ENCODE measurements at places on chromosomes 7 and 10. TPM values are rescaled to one million over a fixed set of nuclear protein-coding genes. Genes with fewer than 3 reads are reported as not detected.

The PGAM1 gene
- 979 TPM for total RNA-seq

The REPIN1 gene
- total RNA-seq, result 67.4 TPM

The GIMAP1 gene
- 4.9 TPM for total RNA-seq

GRCh38 chr10:24382045-24382444 is 173.1 kb downstream of the KIAA1217 start:
- H3K27me3 ChIP-seq, result peaks cover 3% of the 10 kb centered on the region
- H3K36me3 ChIP-seq, result peaks cover 2% of the 10 kb centered on the region
- H3K27ac ChIP-seq, result peak overlapping the region; percentile 67
- H3K4me1 ChIP-seq, result peaks cover 45% of the 10 kb centered on the region
- no peak overlapping the region for H3K4me3 ChIP-seq

The PRLHR gene
- not detected for total RNA-seq

DNA sequence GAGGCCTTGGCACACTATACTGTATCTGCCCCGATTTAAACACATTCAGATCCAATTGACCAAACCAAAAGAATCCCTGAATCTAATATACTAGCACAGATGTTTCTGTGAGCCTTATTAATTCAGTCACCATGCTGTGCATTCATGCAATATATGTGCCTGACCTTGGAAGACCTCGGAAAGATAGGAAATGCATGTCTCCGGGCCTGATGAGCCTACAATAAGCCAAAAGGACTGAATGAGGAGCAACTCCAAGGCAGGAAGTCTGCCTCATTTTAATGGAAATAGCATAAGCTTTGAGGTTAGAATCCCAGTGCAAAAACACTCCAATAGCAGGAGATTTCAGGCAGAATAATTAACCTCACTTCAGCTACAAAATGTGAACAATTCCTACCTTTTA is 316.7 kb downstream of the LRRTM3 start:
- H3K27me3 ChIP-seq, result no peaks in the 10 kb centered on the region
- H3K4me3 ChIP-seq, result no peak overlapping the region
- no peak for DNase-seq
- no peak overlapping the region for H3K27ac ChIP-seq

- no peaks in the 10 kb centered on the region for H3K27me3 ChIP-seq
- H3K27ac ChIP-seq, result no peak overlapping the region
- DNase-seq, result no peak
- no peak overlapping the region for H3K4me3 ChIP-seq
These were observed 33.1 kb downstream of the RCC1L start for GRCh38 chr7:75040512-75040911.

DNA sequence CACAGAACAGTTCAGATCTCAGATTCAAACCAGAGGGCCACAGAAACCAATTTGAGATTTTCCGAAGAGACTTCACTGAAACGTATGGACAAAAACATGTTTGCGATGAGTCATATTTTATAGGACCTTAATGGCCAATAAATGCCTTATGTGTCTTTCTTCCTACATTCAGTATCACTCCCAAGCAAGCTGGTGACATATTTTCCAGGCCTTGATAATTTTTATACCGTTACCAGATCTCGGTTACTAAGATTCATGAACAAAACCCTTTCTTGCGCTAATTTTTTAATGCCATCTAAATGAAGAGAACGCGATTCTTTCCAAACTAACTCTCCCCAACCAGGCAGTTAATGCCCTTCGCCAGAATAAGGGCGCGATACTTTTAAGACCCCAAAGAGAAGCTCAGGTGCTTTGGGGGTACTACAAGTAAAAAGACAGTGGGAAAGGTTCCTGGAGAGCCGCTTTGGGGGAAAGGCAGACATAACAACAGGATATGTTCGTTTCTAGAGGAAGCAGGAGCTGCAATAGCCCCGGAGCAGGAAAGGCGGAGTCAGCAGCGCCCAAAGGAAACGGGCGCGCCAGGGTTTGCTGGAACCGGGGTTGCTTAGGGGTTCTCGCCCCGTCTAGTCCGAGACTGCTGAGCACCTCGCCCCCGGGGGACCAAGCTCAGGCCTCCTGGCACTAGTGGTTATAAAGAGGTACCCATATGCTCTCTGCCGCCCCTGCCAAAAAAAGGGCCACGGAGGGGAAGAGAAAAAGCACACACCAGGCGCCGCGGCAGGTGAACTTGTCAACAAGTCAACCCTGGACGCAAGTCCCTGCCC is 884 bp downstream of the ICA1 start:
- H3K27me3 ChIP-seq, result peaks cover 43% of the 10 kb centered on the region
- DNase-seq, result no peak
- H3K4me1 ChIP-seq, result peaks cover 9% of the 10 kb centered on the region

The EVX1 gene
- total RNA-seq, result not detected

GRCh38 chr7:73983437-73984164 is 44.4 kb upstream of the ELN start:
- no peak for DNase-seq
- H3K4me1 ChIP-seq, result no peaks in the 10 kb centered on the region
- H3K27me3 ChIP-seq, result peaks cover 6% of the 10 kb centered on the region
- no peaks in the 10 kb centered on the region for H3K36me3 ChIP-seq

The WEE2 gene
- total RNA-seq, result 0.12 TPM

- no peak for DNase-seq
- H3K27ac ChIP-seq, result no peak overlapping the region
- H3K4me3 ChIP-seq, result no peak overlapping the region
- no peaks in the 10 kb centered on the region for H3K36me3 ChIP-seq
These were observed 218.7 kb downstream of the ABCA13 start for GRCh38 chr7:48389977-48390376.

GRCh38 chr10:130750441-130750840 is 561.1 kb downstream of the TCERG1L start:
- no peak overlapping the region for H3K4me3 ChIP-seq
- no peaks in the 10 kb centered on the region for H3K4me1 ChIP-seq
- H3K27ac ChIP-seq, result no peak overlapping the region
- no peak for DNase-seq

DNA sequence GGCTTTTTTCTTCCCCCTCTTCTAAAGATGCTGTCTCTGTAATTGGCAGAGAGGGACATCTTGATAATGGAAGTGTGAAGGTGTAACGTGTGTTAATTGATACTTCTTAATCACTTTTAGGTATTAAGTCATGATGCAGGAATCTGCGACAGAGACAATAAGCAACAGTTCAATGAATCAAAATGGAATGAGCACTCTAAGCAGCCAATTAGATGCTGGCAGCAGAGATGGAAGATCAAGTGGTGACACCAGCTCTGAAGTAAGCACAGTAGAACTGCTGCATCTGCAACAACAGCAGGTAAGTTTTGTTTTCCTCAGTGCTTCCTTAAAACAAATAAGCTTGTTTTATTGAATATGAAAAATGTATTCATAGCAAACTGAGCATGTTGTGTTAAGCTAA is 11.8 kb downstream of the FOXP2 start:
- H3K4me3 ChIP-seq, result no peak overlapping the region
- no peaks in the 10 kb centered on the region for H3K4me1 ChIP-seq
- no peak overlapping the region for H3K27ac ChIP-seq
- DNase-seq, result no peak
- no peaks in the 10 kb centered on the region for H3K27me3 ChIP-seq

GRCh38 chr7:82442492-82443035 is 1.0 kb downstream of the CACNA2D1 start:
- no peaks in the 10 kb centered on the region for H3K4me1 ChIP-seq
- H3K27me3 ChIP-seq, result peaks cover 36% of the 10 kb centered on the region
- H3K4me3 ChIP-seq, result no peak overlapping the region
- no peak for DNase-seq
- H3K27ac ChIP-seq, result no peak overlapping the region

DNA sequence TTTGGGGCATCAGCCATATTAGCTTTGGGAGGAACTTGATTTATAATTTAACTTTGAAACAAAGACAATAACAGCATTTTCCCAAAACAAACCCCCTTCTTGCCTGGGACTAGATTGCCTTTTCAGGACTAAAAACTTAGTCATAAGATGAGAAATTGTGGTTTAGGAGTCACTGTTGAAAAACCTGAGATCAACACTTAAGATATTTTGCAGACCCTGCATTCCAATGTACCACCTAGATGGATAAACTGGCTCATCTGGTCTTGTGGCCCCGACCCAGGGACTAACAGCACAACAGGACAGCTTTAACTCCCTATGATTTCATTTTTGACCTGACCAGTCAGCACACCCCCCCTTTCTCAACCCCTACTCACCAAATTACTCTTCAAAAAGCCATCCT is 1165.4 kb downstream of the XPNPEP1 start:
- H3K4me3 ChIP-seq, result no peak overlapping the region
- no peaks in the 10 kb centered on the region for H3K36me3 ChIP-seq
- H3K4me1 ChIP-seq, result no peaks in the 10 kb centered on the region
- no peak for DNase-seq

The KEL gene
- total RNA-seq, result not detected

The ZNF716 gene
- not detected for total RNA-seq

GRCh38 chr10:51567271-51567670 is 132.1 kb downstream of the CSTF2T start:
- H3K4me1 ChIP-seq, result no peaks in the 10 kb centered on the region
- H3K27ac ChIP-seq, result no peak overlapping the region
- H3K4me3 ChIP-seq, result no peak overlapping the region
- peaks cover 3% of the 10 kb centered on the region for H3K27me3 ChIP-seq

- DNase-seq, result no peak
- H3K4me1 ChIP-seq, result no peaks in the 10 kb centered on the region
- no peak overlapping the region for H3K4me3 ChIP-seq
These were observed 13.9 kb upstream of the ADO start for GRCh38 chr10:62790571-62790970.

The ZEB1 gene
- 79.8 TPM for total RNA-seq

The CDHR3 gene
- total RNA-seq, result 0.47 TPM

The CD36 gene
- not detected for total RNA-seq

The SPDYE2 gene
- not detected for total RNA-seq

The HOGA1 gene
- not detected for total RNA-seq

The UNCX gene
- not detected for total RNA-seq

The SPDYE8 gene
- not detected for total RNA-seq

GRCh38 chr10:58282615-58283014 is 13.7 kb downstream of the CISD1 start:
- H3K4me1 ChIP-seq, result peaks cover 35% of the 10 kb centered on the region
- peak overlapping the region; percentile 23 for H3K4me3 ChIP-seq
- peak; percentile 30 for DNase-seq
- peaks cover 18% of the 10 kb centered on the region for H3K36me3 ChIP-seq

The ELN gene
- total RNA-seq, result not detected

DNA sequence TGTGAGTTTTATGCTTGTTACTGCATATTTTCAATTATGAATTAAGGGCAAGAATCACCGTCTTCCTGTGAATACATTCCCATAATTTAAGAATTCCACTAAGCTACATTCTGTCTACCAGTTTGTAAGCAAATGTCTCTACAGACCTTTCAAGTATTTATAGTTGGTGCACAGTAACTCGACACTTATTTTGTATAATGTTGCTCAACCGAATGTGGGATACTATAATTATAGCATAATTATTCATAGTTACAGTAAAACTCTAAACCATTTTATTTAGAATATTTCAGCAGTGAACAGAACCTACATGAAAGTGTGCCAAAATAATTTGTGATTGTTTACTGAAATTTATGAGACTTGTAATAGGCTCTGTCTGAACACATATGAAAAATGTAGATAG is 17.3 kb upstream of the CUBN start:
- H3K27me3 ChIP-seq, result no peaks in the 10 kb centered on the region
- peaks cover 19% of the 10 kb centered on the region for H3K4me1 ChIP-seq
- H3K36me3 ChIP-seq, result peaks cover 2% of the 10 kb centered on the region
- H3K4me3 ChIP-seq, result no peak overlapping the region
- no peak overlapping the region for H3K27ac ChIP-seq
- DNase-seq, result no peak

- DNase-seq, result no peak
- H3K27me3 ChIP-seq, result peaks cover 5% of the 10 kb centered on the region
- no peak overlapping the region for H3K4me3 ChIP-seq
- no peak overlapping the region for H3K27ac ChIP-seq
These were observed 187.2 kb upstream of the CELF2 start for GRCh38 chr10:10830293-10830986.

GRCh38 chr7:92293896-92294590 is 48.3 kb downstream of the ANKIB1 start:
- peaks cover 18% of the 10 kb centered on the region for H3K4me1 ChIP-seq
- DNase-seq, result no peak
- H3K36me3 ChIP-seq, result peaks cover 11% of the 10 kb centered on the region
- H3K4me3 ChIP-seq, result no peak overlapping the region
- no peak overlapping the region for H3K27ac ChIP-seq

The C7orf33 gene
- total RNA-seq, result not detected

The OR13A1 gene
- total RNA-seq, result not detected

- H3K36me3 ChIP-seq, result no peaks in the 10 kb centered on the region
- H3K27ac ChIP-seq, result no peak overlapping the region
- no peak overlapping the region for H3K4me3 ChIP-seq
- H3K27me3 ChIP-seq, result peaks cover 36% of the 10 kb centered on the region
These were observed 15.3 kb downstream of the GPRIN2 start for GRCh38 chr10:46541017-46541661.

The SH2D4B gene
- total RNA-seq, result 0.18 TPM

The OPN1SW gene
- total RNA-seq, result not detected

The KCND2 gene
- total RNA-seq, result not detected

GRCh38 chr7:107920048-107920772 is 29.2 kb downstream of the DLD start:
- H3K4me3 ChIP-seq, result no peak overlapping the region
- no peak for DNase-seq
- H3K27me3 ChIP-seq, result no peaks in the 10 kb centered on the region
- H3K36me3 ChIP-seq, result peaks cover 72% of the 10 kb centered on the region
- H3K4me1 ChIP-seq, result peaks cover 51% of the 10 kb centered on the region

The ABCB1 gene
- total RNA-seq, result 3.3 TPM

The DGKB gene
- not detected for total RNA-seq

DNA sequence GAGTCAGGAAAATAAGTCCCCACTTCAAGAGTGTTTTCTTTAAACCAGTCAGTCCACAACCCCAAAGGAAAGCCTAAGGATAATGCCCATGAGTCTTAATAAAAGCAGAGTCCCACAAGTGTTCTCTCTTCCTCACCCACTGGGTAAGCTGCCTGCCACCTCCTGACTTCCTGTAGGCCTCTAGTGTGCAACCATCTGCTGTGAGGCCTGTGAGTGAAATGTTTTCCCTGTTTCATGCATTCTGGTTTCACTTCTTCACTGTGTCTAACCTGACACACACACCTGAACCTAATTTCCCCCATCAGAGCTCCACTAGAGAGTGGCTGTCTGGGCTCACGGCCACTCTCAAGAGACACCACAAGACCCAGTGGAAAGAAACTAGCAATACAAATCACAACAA is 38.9 kb upstream of the GDF10 start:
- peak overlapping the region; percentile 93 for H3K27ac ChIP-seq
- H3K4me3 ChIP-seq, result peak overlapping the region; percentile 45
- peaks cover 7% of the 10 kb centered on the region for H3K36me3 ChIP-seq
- DNase-seq, result no peak
- H3K4me1 ChIP-seq, result peaks cover 79% of the 10 kb centered on the region

- H3K4me3 ChIP-seq, result no peak overlapping the region
- no peak for DNase-seq
- H3K27me3 ChIP-seq, result peaks cover under 1% of the 10 kb centered on the region
- no peaks in the 10 kb centered on the region for H3K4me1 ChIP-seq
- H3K27ac ChIP-seq, result no peak overlapping the region
These were observed 297.2 kb downstream of the C7orf25 start for GRCh38 chr7:42614636-42615035.

GRCh38 chr7:111104710-111105109 is 13.8 kb downstream of the LRRN3 start:
- no peaks in the 10 kb centered on the region for H3K27me3 ChIP-seq
- no peak for DNase-seq
- peaks cover 68% of the 10 kb centered on the region for H3K4me1 ChIP-seq
- H3K4me3 ChIP-seq, result no peak overlapping the region
- peaks cover 65% of the 10 kb centered on the region for H3K36me3 ChIP-seq

The PPP1R17 gene
- not detected for total RNA-seq

- no peaks in the 10 kb centered on the region for H3K36me3 ChIP-seq
- H3K27me3 ChIP-seq, result peaks cover 3% of the 10 kb centered on the region
- H3K27ac ChIP-seq, result no peak overlapping the region
These were observed 201.2 kb downstream of the SNX10 start for GRCh38 chr7:26492816-26493215.

The SFTPA1 gene
- not detected for total RNA-seq
